ENCODE measurements at places on chromosomes 6 and 20.
A peak's percentile ranks its signal among the peaks of the same experiment; 100 is the strongest.

DNA sequence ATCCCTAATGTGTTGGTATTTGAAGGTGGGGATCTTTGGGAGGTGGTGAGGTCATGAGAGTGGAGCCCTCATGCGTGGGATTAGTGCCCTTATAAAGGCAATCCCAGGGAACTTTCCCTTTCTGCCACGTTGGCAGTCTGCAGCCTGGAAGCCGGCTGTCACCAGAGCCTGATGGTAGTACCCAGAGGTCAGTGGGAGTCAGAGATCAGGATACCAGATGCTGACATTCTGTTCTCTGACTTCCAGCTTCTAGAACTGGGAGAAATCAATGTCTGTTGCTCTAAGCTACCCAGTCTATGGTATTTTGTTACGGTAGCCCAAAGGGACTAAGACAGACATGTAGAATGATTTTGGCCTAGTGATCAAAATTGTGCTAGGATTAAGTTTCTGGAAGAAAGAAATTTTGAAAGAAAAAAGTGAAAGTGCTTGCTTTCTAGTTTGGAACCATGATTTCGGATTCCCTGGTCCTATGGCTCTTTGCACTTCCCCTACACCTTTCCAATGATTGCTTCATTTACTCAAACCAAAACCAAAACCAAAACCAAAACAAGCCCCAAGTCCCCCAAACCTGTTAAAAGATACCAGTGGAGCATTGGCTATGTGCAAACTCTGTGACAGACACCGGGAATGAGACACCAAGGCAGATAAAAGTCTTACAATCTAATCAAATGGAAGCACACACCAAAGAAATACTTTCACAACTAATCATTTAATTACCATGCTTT, 173.7 kb upstream of the ZNF217 start:
- no peak for DNase-seq

GRCh38 chr20:61537239-61538182, 285.4 kb downstream of the CDH4 start:
- no peak for DNase-seq

GRCh38 chr6:113857556-113858479, 673 bp downstream of the MARCKS start:
- DNase-seq = no peak

DNA sequence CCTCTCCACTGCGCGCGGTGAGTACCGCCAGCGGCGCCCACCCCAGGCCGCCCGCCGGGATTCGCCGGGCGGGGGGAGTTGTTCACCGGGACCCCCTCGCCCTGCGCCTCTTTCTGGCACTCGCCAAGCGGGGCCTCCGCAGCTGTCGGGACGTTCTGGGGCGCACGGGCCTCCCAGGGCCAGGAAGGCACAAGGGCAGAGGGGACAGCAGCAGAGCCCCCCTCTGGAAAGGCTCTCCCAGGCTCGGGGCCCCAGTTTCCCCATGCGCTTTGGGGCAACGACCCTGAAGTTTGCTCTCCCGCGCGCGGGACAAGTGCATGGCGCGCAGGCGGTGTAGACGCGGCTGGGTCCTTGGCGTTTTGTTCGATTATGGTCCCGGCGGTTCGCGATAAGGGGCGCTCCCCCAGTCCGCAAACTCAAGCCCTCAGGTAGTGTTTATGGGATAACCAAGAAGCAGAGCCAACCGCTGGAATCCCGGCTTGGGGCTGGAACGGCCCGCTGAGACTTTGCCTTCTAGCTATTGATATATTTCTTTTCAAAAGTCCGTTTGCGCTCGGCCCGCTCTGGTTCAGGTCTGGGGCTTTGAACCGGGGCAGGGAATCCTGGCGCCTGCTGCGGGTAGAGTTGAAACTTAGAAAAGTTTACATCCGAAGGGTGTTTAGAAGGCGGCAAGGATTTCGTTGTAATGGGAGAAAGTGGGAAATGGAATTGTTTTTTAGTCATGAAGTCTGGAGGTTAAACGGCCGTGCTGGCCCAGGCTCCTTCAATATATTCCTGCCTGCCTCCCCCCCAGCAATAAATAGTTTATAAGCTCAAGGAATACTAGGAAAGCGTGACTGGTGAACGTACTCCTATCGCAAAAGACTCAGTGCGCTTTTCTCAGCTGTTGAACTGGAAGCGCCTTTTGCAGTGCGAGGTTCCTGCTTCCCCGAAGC, 595 bp downstream of the EYA2 start:
- no peak for DNase-seq

- DNase-seq = no peak
Observed at GRCh38 chr6:11852061-11852651, 73.6 kb upstream of the ADTRP start.

GRCh38 chr6:42101186-42101657, 41.2 kb downstream of the C6orf132 start:
- no peak for DNase-seq

DNA sequence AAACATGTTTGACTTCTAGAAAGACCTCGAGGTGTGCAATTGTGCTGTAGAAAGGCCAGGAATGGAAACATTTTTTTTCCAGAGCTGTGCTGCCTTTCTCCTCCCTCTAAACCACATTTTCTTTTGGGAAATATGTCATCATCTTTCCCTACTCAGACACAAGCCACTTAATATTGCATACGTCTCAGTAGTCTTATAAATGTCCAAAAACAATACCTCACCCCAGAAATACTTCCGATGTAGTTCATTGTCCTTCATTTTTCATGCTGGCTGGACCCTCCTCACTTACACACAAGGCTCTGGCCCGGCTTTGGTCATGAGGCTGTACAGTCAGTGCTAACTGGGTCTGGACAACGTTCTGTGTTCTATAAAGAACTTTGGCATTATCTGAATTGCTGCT, 126.4 kb downstream of the SCML4 start:
- DNase-seq = no peak

DNA sequence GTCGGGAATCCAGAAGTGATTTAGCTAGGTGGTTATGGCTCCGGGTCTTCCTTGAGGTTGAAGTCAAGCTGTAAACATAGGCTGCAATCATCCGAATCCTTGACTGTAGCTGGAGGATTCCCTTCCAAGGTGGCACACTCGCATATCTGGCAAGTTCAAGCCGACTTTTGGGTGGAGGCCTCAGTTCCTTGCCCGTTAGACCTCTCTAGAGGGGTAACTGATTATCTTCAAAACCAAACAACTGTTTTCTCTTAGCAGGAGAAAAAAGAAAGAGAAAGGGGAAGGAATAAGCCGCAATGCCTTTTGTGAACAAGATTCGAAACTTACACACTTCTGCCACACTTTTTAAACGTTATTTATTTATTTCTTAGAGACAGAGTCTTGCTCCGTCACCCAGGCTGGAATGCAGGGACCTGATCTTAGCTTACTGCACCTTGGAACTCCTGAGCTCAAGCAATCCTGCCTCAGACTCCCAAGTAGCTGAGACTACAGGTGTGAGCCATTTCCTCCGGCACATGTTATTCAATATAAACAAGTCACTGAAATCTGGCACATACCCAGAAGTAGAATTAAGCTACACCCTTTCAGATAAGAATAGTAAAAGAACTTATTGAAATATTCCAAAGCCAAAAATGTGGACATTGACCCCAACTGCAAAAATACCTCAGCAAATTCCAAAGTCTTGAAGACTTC, 76.3 kb downstream of the HFE start:
- no peak for DNase-seq

DNA sequence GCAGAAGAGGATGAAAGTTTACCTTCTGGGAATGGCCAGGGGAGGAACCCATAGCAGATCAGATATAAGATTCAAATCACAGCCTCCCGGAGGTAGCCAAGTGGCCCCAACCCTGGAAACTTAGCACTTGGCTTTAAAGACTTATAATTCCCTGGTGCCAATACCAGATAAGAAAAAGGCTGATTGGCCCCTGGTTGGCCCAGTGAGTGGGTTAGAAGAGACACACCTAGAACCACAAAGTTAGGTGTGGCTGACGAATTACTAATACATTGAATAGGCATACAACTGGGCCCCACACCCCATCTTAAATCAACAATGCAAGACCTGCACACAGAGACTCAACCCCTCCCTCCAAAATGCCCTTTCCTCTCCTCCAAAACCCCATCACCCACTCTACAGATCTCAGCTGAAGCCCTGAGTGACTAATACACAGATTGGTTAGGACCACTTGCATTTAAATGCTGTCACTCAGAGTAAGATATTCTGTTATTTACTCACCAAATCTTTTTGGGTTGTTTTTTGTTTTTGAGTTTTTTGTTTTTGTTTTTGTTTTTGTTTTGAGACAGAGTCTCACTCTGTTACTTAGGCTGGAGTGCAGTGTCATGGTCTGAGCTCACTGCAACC, 315.4 kb upstream of the JARID2 start:
- no peak for DNase-seq

DNA sequence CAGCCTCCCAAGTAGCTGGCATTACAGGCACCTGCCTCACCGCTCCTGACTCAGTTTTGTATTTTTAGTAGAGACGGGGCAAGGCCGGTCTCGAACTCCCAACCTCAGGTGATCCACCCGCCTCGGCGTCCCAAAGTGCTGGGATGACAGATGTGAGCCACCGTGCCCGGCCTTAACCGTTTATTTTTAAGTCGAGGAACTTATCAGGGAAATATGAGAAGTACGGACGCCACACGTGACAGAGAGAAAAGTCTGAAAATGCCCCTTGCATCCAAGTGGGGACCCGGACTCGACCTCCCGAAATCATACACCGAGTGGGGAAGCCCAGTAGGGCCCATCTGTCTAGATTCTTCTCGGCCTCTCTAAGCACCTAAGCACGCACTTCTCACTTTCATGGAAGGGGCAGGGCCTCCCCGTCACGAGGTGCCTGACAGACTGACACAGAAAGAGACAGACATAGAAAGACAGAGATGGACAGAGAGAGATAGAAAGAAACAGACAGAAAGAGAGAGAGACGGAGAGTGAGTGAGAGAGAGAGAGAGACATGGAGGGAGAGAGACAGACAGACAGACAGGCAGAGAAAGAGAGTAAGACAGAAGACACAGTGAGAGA, 756.5 kb upstream of the DEFB115 start:
- no peak for DNase-seq

- DNase-seq = no peak
Observed at GRCh38 chr6:55176958-55177357, 2.6 kb downstream of the HCRTR2 start.

- DNase-seq = no peak
Observed at GRCh38 chr6:36774331-36774730, 64.9 kb downstream of the CPNE5 start.

GRCh38 chr6:14925025-14925698, 320.7 kb upstream of the JARID2 start:
- no peak for DNase-seq

GRCh38 chr6:72689107-72689954, 67.5 kb downstream of the KCNQ5 start:
- no peak for DNase-seq

- no peak for DNase-seq
Observed at GRCh38 chr20:34452281-34452982, 63.8 kb upstream of the DYNLRB1 start.

GRCh38 chr6:137217801-137218472, 1.2 kb downstream of the IFNGR1 start:
- DNase-seq = no peak

- no peak for DNase-seq
Observed at GRCh38 chr6:89084954-89085353, 4.4 kb downstream of the PNRC1 start.

GRCh38 chr6:29559524-29560287, at the start of gene UBD:
Gene UBD, minus strand, starts transcription at chr6:29559732. Its CDS starts 31 bp downstream, at chr6:29559701.
- DNase-seq = no peak

DNA sequence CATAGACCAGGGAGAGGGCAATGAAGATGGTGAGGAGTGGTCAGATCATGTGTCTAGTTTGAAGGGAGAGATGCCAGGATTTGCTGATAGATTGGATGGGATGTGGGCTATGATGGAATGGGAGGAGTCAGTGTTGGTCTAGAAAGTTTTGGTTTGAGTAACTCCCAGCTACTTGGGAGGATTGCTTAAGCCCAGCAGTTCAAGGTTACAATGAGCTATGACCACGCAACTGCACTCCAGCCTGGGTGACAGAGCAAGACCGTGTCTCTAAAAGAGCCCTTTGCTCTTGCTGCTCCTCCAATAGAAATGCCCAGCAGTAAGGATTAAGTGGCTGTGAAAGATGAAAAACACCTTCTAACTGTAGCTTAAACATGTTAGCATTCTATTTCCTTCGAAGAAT, 18.2 kb upstream of the LAMP5 start:
- no peak for DNase-seq

- no peak for DNase-seq
Observed at GRCh38 chr6:3776881-3777507, 25.5 kb upstream of the PXDC1 start.

DNA sequence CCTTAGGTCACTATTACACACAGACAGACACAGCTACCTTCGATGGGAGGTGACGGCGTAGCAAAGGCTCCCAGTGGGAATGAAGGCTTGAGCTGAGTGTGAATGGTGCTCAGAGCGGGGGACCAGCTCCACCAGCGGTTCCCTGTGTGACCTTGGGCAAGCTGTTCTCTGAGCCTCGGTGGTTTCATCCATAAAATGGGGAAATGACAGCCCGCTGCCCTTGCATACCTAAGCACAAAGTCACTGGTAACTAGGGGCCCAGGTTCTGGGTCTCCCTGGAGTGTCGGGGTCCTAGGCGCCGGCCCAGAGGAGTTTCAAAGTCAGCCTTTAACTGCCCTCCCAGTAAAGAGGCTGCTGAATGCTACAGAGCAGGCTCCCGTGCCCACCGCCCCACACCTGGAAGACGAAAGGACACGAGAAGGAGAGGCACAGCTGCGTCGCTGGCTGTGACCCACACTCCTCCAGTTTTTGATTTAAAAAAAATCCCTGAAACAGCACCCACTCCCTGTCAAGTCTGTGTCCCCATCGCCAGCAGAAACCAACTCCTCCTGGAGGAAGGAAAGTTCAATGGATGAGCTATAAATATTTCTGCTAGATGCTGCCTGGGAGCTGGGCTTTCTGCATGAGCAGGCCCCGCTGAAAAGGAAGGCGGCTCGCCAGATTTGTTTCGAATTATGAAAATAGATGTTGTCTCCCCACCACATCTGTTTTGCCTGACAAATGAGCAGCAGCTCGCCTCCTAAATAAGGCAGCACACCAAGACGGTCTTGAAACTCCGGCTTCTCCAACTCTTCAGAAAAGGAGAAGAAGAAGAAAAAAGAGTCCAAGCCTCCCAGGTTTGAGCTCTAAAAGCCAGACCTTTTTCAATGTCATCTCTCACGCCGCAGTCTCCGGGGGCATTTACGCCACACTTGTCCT, 27.4 kb downstream of the PMEPA1 start:
- no peak for DNase-seq

DNA sequence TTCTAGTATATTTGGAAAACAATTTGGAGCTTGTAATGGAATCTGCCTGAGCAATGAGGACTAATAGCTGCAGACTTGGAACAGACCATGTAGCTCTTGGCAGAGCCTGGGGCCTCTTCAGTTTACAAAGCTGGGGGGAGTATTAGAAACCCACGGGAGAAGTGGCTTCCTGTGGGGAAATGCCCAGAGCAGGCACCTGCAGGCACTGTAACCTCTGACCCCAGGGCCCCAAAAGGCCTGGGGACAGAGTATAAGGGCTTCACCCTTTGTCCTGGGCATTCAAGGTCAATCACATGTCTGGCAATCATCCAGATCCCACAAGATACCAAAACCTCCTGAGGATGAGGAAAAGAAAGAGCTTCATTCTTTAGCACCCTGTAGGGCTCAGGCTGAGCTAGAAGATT, 19.4 kb downstream of the PKIG start:
- no peak for DNase-seq

- DNase-seq = peak; percentile 68
Observed at GRCh38 chr6:128519931-128520435, 416 bp downstream of the PTPRK start.
